ENCODE measurements at places on chromosomes 7 and 10.

DNA sequence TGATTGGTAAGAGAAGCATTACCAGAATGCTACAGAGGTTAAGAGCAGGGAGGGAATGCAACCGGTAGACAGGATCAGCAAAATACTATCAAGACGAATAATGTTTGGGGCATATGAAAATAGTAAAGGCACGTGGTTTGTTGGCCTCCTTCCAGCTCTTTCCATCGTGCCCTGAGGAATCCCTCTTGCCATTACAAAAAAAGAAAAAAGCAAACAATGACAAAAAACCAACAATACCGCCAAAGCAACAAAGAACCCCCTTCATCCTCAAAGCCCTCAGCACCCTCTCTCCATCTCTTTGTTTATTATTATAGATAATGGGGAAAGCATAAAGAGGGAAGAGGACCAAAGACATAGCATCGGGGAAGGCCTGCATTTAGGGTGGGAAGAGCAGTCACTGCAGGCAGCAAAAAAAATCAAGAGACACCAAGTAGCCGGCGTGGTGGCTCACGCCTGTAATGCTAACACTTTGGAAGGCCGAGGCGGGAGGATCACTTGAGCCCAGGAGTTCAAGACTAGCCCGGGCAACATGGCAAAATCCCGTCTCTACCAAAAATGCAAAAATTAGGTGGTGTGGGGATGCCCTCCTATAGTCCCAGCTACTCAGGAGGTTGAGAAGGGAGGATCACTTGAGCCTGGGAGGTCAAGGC lies 78.0 kb downstream of the HIP1 start:
- DNase-seq: no peak

- no peak for DNase-seq
These were observed 10.2 kb downstream of the NOS3 start for GRCh38 chr7:151000897-151001495.

DNA sequence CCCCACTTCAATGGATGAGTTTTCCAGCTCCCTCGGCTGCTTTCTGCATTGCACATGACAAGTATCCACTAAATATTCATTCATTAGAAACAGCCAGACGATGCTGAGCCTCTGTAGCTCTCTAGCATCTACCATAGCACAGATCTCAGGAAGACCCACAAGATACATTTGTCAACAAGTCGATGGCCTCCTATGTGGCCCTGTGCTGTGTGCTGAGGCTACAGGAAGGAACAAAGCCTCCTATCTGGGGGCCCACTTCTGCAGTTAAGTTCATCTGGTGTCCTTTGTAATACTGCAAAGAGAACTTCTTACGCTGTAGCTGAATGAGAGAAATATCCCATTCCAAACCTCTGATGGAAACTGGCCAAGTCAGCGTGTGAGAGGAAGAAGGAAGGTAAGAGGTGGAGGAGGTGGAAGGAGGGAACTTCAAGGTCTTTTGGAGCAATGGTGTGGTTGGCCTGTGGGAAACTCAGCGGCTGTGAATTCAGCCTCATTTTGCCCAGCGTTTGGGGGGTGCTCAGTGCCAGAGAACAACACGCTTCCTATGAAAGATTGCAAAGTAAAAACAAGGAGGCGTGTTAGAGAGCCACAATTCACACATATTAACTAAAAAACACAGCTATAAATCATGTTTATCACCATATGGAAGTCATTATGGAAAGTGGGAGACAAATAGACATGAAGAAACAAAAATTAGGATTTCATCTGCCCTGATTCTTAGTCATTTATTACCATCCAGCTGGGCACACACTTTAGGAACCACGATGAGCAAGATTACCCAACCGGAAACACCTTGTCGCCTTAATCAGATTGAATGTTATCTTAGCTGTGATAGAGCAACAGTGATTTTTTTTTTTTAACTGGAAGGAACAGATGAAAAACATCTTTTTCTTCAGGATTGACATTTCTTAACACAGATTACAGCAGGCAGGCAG lies 62.2 kb upstream of the USP6NL start:
- DNase-seq: no peak

GRCh38 chr10:61970182-61971002 lies 68.9 kb downstream of the ARID5B start:
- DNase-seq: no peak

DNA sequence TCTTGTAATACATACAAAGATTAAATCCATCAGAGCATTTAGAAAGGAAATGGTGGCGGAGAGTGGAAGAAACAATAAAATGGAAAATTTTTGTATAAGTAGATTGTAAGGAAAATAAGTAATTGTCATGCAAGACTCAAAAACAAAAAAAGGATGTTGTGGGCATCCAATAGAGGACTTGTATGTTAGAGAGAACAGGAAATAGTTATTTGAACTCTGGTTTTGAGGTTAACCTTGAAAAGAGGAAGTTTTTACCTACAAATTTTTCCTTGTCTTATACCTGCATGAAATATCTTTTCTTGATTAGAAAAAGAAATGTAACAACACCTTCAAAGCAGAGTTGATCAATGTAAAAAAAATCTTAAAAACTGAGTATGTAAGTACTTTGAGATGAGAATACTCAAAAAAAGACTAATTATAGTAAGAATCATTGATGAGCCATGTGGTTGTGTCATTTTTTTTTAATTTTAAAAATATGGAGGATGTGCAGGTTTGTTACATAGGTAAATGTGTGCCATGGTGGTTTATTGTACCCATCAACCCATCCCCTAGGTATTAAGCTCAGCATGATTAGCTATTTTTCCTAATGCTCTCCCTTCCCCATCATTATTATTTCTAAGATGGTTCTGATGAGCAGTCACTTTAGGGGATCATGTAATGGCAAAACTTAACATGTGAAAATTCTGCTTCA lies 11.9 kb downstream of the TMEM106B start:
- no peak for DNase-seq

DNA sequence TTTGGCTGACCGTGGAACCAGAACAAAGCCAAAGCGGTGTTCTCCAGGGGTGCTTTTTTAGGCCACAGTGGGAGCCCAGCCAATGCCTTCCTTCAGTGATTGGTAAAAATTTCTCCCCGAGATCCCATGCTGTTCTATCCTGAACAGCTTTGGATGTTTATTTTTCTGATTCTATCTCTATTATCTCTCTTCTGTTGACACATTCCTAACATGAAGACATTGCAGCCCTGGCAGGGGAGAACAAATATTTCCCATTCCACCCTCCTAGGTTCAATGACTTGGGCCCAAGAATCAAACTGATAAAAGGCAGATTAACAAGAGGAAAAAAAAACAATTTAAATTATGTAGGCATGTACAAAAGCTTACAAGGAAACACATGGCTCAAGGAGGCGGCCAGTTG lies 162.7 kb downstream of the PFKFB3 start:
- no peak for DNase-seq

GRCh38 chr10:60206735-60207134 lies 182.9 kb downstream of the ANK3 start:
- DNase-seq: peak; percentile 51

DNA sequence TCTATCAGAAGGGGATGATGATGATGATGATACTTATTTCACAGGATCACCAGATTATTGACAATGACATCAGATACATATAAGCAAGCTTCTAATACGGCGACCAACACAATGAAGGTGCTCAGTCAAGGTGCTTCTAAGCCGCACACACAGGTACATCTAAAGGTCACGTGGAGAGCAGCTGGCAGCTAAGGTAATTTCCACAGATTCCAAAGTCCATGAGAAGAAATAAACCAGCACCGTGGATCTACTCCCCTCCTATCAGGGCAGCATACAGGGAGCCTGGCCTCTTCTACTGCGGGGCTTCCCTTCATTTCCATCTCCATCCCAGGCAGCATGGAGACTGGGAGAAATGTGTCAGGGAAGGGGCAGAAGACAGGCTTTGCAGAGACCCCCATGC lies 37.5 kb downstream of the DENND11 start:
- DNase-seq: peak; percentile 75
